T-cell (primary cell): ENCODE measurements at places on chromosomes 7 and 10.
A peak's percentile ranks its signal among the peaks of the same experiment; 100 is the strongest.

GRCh38 chr7:12719141-12719919 lies 31.9 kb downstream of the ARL4A start:
- no peak for DNase-seq

- DNase-seq: peak; percentile 50
Observed at GRCh38 chr10:12605580-12606405, 256.4 kb downstream of the CAMK1D start.

DNA sequence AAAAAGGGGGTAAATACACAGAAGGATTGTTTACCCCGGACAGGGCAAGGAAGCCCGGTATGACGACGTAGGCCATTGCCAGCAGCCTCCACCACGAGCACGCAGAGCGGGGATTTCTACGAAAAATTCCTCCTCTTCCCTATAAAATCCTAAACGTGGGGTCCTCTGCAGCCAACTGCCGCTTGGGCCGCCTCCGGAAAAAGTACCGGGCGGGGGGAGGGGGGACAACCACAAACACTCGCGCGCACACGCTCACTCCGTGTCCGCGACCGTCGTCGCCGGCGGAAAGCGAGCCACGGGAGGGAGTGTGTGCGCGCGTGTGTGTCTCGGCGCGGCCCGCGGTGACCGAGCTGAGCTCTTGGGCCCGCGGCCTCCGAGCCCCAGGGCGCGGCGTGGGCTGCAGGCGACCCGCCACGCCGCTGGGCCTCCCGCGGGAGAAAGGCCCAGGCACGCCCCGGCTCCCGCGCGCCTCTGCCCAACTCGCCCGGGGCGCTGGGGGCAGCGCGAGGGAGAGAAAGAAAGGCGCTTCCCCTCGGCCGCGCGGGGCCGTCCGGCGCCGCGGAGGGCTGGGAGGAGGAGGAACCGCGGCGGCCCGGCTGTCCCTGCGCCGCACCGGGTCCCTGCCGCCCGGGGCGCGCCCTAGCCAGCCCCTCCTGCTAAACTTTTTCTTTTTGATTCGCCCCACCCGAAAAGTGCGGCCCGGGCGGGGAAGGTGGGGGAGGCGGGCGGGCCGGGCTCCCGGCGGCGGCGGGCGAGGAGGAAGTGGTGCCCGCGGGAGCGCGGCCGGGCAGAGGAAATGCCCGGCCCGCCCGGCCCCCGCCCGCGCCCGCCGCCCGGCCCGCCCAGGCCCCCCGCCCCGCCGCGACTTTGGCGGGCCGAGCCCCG lies 1.5 kb downstream of the CTBP2 start:
- no peak for DNase-seq

GRCh38 chr10:30701451-30702173 lies 72.1 kb upstream of the LYZL2 start:
- peak; percentile 83 for DNase-seq

DNA sequence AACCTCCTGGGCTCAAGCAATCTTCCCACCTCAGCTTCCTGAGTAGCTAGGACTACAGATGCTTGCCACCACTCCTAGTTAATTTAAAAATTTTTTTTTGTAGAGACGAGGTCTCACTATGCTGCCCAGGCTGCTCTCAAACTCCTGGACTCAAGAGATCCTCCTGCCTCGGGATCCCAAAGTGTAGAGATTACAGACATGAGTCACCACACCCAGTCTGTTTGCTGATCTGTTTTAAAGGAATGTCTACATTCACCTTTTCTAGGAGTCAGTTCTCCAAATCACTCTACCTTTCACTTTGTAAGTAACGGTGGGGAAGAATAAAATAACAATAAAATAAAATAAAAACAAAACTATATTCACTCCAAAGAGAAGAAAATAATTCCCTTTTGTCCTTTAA lies 86.6 kb upstream of the AGBL3 start:
- DNase-seq: no peak

- no peak for DNase-seq
Observed at GRCh38 chr10:50310560-50311174, 59.4 kb upstream of the ASAH2 start.

DNA sequence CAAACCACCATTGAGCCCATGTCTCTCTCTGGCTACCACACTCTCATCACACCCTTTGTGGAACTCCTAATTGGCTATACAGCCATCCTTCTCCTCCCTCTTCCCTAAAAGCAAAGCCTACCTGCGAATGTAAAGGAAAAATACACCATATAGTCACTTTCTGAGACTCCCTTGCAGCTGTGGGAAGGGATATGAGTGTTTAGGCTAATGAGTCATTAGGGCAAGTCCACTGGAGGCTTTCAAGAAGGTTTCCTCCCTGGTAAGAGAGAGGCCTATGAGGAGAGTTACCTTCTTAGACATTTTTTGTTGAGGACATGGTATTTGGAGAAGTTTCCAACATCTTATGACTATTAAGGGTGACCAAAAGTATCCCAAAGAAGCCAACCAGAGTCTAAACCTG lies 4.1 kb upstream of the TMEM243 start:
- no peak for DNase-seq
